Erythroblast (primary cell): ENCODE measurements at places on chromosomes 13 and 19.
A peak's percentile ranks its signal among the peaks of the same experiment; 100 is the strongest.

DNA sequence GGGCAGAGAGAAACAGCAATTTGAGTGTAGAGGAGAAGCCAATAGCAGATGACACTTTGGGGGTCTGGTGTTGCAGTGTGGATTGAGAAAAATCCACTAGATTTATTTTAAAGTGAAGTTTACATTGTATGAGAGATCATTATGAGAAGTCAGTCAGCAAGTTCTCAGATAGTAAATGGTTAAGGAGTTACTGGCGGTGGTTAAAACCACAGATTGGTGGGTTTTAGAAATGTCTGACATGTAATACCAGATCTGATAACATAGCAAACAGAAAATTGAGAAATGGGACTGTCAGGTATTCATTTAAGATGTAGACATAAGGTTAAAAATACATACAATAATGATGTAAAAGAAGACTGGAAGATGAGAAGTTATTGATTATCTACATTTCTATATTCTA lies 7.2 kb downstream of the ABHD13 start:
- DNase-seq = no peak

DNA sequence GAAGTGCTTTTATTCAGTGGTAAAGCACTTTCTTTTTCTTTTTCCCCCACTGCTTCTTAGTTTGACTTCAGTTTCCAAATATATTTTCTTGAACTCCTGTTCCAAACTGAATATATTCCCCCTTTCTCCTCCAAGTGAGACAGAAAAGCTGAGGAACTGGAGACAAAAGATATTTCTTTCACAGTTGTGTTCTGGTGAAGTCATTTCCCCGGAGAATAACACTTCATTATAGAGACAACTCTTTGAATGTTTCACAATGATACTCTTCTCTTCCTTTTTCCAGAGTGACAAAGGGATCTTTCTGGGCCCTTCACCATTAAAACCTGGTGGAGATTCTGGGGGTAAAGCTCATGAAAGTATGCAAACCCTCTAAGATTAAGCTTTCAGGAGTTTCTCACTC lies 860.8 kb upstream of the SLITRK5 start:
- no peak for DNase-seq

GRCh38 chr13:105346141-105346775 lies 1189.2 kb downstream of the EFNB2 start:
- DNase-seq = no peak

GRCh38 chr13:30872685-30873461 lies 33.2 kb upstream of the MEDAG start:
- DNase-seq = no peak

DNA sequence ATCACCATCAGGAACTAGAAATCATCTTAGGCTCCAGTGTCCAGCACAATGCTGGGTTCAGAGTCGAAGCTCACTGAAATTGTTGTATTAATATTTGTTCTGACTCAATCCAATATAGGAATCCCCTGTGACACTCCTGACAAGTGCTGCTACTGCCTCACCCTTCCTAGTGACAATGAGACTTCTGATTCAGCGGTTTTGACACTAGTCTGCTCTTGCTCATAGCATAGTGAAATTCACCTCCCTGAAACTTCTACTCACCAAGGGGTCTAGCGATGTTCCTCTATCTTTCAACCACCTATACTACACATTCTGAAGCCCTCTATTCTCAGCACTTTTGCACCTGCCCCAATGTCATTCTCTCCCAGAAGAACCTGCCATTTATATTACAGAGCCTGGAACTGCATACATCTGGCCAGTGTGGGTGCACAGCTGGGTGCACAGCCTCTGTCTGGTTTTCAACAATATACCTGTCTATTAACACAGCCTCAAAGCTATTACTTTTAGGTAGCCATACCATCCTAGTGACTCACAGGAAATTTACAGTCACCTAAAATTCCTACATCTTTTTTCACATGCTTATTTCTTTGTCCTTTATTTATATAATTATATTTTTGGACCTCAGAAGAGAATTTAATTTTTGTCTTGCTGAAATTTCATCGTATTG lies 88.3 kb downstream of the DOCK9 start:
- DNase-seq = no peak

DNA sequence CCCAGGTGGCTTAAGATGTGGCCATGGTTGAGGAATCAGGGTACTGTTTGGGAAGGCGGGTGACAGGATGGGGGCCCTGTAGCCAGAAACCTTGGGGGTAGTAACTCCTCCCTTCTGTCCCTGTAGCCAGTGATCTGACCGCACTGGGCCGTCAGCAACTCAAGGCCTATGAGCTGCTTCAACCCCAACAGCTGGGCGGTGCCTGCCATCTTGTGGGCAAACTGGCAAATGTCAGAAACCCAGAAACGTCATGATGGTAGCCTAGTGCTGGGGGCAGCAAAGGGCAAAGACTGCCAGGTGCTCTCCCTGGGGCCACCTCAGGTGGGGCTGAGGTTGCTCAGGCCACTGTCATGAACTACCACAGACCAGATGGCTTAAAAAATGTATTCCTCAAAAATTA lies 3.5 kb downstream of the COPE start:
- DNase-seq = peak; percentile 60

GRCh38 chr13:74056801-74057542 lies 77.2 kb downstream of the KLF12 start:
- DNase-seq = no peak

GRCh38 chr13:109254274-109254673 lies 532.1 kb downstream of the IRS2 start:
- DNase-seq = no peak

DNA sequence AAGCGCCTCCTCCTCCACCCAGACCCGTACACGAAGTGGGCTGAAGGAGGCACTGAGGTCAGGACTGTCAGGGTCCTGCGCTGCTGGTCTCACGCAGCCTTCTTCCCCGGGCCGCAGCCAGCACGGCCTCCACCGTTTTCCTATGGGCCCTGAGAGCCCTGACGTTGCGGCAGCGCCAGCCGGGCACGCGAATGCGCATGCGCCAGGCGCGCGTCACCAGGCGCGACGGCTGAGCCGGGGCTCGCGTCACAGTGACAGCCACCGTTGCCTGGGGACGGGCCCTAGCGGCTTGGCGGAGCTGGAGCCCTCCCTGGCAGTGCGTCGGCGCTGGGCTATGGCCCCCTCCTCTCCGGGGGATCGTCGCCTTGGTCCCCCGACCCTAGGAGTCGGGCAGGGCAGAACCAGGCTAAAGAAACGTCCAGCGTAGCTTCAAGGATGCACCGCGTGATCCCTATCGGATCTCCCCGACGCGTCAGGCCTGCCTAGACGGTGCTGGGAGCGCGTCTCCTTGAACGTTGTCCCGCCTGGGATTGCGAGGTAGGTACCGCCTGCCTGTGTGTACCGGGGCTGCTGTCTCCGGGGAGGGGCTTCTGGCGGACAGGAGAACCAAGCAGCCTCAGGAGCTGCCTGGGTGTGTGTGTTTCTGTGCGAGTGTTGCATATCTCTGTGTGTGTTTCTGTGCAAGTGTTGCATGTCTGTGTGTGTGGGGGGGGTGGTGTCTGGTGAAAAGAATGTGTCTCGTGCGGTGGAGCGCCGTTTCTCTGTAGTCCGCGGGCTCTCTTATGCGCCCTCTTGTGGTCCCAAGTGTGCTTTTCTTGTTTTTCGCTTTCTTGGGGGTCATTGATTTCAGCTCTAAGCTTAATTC lies 43.2 kb downstream of the ZNF571 start:
- DNase-seq = peak; percentile 75

DNA sequence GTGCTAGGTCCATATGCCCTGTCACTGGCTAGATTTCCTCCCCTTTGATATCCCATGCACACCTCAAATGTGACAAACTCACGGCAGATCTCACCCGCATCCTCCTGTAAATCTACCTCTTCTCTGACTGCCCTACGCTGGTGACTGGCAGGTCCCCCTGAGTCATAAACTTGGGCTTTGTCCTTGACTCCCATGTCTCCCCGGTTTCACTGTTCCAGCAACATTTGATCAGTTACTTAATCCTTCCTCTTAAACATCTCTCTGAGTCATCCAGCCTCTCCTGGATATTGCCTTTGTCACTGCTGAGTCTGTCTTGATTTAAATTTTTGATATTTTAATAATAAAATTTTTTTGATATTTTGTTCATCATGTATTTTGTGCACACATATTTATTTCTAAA lies 26.5 kb downstream of the FAM216B start:
- no peak for DNase-seq

DNA sequence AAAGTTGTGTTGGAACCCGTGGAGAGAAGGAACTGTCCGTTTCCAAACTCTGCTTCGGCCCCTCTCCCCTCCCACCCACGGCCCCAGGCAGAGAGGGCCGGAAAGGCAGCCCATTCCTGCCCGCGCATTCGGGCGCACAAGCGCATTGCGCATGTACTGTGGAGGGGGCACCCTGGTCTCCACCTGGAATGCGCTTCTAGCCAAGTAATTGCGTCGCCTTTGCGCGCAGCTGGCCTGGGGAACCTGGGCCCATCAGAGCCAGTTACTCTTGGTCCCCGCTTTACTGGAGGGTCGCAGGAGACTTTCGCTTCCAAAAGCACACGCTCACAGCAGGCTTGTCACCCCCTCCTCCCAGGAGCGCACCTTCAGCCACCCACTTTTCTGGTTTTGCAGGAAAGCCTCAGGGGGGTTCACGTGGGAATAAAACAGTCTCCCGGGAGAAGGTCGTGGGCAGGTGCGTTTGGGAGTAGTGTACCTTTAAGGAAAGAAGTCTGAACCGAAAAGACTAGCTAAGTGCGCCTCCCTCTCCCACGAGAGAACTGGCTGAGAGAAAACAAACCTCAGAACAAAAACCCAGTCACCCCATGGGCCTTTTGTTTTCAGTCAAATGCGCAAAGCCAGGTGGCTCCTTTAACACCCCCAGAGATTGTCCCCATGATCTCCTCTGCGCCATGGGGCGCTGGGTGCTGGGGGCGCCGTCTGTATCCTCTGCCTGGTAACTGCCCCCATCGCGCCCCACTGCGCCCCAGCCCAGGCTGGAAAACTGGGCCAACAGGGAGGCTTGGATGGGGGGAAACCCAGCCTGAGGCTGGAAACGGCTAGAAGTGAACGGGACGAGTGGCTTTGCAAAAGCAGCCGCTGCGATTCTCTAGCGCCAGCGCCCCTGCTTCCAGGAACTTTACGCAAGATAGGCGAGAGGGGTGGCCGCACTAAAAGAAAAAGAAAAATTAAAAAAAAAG lies 28.5 kb downstream of the GSX1 start:
- no peak for DNase-seq

GRCh38 chr19:29609636-29610035 lies 3.6 kb downstream of the POP4 start:
- DNase-seq = no peak

GRCh38 chr19:30447553-30447870 lies 75.3 kb downstream of the ZNF536 start:
- no peak for DNase-seq

- DNase-seq = peak; percentile 32
These were observed 32.8 kb downstream of the ELL start for GRCh38 chr19:18488838-18489626.

GRCh38 chr13:67977066-67977465 lies 746.9 kb upstream of the PCDH9 start:
- no peak for DNase-seq

DNA sequence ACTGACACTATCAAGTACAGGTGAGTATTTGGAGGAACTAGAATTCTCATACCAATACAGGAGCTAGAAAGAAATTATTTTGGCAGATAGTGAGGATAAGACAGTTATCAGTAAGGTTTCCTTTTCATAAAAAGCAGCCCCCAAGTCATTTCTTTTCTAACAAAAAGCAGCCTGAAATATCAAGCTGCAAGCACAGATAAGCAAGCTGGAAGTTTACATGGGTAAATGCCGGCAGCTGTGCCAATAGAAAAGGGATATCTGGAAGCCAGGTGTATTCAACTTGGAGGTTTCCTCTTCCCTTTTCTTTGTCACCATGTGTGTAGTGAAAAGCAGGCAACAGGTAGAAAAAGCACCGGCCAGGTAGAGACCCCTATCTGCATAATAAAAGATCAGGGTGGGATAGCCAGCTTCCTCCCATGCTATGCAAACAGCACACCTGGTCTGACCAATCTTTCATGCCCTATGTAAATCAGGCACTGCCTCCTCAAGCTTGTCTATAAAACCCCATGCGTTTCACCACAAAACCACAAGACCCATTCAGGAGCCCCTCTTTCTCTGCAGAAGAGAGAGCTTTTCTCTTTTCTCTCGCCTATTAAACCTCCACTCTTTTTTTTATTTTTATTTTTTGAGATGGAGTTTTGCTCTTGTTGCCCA lies 22.9 kb downstream of the CYP4F2 start:
- no peak for DNase-seq

DNA sequence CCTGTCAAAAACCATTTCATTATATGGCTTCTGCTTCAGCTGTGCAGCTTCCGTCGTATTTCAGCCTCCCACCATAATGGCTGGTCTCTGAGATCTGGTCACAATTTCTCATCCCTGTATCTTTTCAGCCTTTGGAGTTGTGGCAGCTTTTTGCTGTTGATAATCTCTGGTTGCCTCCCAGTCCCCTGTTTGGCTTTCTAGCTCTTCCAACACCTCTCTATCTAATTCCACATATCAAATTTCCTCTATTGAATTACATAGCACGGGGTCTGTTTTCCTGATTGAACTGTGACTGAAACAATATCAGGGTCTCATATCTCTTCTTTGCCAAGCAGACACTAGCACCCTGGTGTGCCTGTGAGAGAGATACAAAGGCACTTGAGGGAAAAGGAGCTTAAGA lies 222.1 kb upstream of the OBI1 start:
- DNase-seq = no peak

GRCh38 chr19:33147538-33147937 lies 15.6 kb downstream of the WDR88 start:
- DNase-seq = no peak

GRCh38 chr19:42561512-42561911 lies 33.2 kb downstream of the CEACAM8 start:
- no peak for DNase-seq

DNA sequence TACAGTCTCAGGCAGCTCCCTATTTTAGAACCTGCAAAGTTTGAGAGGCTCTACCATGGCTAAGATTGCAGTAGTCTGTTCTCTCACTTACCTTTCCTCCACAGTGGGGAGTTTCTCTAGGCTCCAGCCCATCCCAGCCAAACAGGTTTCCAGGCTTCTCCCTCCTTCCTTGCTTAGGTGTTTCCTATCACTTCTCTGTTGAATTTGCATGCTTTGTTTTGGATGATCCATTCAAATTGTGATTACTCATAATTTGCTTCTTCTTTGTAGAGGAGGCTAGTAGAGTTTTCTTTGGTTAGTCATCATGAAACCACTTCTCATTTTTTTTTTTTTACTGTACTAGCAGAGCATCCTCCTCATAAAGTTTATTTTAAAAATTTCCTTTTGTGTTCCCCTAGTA lies 1242.2 kb upstream of the MIR17HG start:
- no peak for DNase-seq

GRCh38 chr13:45508776-45509175 lies 44.0 kb downstream of the COG3 start:
- DNase-seq = no peak

DNA sequence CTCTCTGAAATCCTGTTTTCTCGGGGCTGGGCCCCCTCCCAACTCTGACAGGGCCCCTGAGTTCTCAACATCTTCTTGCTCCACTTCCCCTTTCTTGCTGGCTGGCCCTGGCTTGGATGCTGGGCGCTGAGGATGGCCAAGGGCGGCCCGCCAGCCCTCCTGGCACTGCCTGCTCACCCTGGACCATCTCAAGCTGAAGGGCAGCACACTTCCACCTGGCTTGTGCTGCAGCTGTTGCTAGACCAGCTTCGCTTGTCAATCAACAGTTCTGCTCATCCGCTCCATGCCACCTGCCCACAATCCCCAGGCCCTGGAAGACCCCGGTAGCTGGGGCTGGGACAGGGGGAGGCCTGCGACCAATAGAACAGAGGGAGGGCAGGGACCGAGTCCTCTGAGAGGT lies 6.9 kb upstream of the GMIP start:
- DNase-seq = no peak

GRCh38 chr13:63304497-63304896 lies 1888.8 kb upstream of the PCDH20 start:
- DNase-seq = no peak

- no peak for DNase-seq
These were observed 7.9 kb upstream of the PDE4A start for GRCh38 chr19:10412257-10412977.
